ENCODE measurements at places on chromosomes 2 and 18.

DNA sequence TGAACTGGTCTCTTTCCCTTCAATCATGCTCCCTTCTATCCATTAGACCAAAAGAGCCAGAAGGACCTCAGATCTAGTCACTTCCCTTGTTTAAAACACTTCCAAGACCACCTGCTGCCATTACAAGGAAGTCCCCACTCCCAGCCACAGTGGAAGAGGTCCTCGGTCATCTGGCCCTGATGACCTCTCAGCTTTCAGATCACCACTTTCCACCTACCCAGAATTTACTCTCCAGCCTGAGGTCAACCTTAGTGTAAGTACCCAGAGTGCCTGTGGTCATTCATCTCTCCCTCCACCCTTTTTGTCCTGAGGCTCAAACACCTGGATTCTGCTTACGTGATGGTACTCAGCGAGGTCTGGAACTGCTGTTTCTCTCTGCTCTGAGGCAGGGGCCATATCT is 67.1 kb downstream of the MARCO start:
- no peak for DNase-seq

GRCh38 chr18:37586656-37587225 is 21.1 kb upstream of the CELF4 start:
- no peak for DNase-seq

- DNase-seq, result no peak
Observed at GRCh38 chr2:233925402-233925801, 8.2 kb downstream of the TRPM8 start.

DNA sequence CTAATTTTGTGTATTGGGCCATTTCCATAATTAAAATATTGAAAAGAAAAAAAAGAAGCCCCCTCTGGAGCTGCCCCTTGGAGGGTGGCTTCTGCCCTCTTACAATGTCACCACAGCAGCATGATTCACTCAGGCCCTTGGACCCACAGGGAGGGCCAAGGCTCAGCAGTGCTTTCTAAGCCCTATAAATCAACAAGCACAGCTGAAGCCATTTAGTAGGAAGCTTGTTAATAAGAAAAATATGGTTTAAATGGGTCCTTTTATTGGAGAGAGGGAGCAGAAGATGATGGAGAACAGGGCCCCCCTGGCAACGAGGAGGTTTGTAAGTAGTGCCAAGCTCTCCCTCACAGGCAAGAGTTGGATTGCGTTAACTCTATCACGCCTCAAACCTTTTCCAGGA is 107.6 kb upstream of the FZD7 start:
- DNase-seq, result no peak

DNA sequence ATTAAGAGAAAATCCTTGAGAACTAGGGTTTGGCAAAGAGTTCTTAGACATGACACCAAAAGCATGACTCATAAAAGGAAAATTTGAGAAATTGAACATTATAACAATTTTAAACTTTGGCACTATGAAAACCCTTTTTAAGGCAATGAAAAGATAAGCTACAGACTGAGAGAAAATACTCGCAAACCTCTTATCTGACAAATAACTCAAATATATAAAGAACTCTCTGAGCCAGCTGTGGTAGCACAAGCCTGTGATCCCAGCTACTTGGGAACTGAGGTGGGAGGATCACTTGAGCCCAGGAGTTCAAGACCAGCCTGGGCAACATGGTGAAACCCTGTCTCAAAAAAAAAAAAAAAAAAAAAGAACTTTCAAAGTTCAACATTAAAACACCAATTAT is 70.5 kb downstream of the FAM168B start:
- DNase-seq, result no peak

DNA sequence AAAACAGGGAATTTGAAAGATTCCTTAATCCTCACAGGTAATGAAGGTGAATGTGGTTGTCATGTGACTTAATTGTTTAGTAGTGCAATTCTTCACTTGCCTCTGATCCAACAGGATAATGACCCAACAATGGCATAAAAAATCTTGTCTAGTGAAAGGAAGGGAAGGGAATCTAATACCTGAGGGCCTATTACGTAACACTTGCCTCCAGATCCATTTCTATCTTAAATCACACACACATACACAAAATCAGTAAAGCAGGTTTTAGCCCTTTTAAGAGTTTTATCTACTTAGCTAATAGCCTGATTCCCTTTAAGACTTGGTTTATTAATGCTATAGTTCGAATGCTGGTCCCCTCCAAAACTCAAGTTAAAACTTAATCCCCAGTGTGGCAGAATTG is 118.6 kb downstream of the TMEM163 start:
- DNase-seq, result no peak

- DNase-seq, result no peak
Observed at GRCh38 chr2:85926526-85926925, 37.7 kb upstream of the ST3GAL5 start.

- no peak for DNase-seq
Observed at GRCh38 chr18:10299643-10300042, 154.8 kb upstream of the APCDD1 start.

Measured in HEK293T (cell line).